ENCODE measurements at places on chromosomes 16 and 17.
A peak's percentile ranks its signal among the peaks of the same experiment; 100 is the strongest.

- H3K27me3 ChIP-seq: no peaks in the 10 kb centered on the region
- no peaks in the 10 kb centered on the region for H3K4me1 ChIP-seq
- no peak overlapping the region for H3K4me3 ChIP-seq
- DNase-seq: no peak
Measured at GRCh38 chr17:82158825-82159224, 53.8 kb downstream of the CCDC57 start.

DNA sequence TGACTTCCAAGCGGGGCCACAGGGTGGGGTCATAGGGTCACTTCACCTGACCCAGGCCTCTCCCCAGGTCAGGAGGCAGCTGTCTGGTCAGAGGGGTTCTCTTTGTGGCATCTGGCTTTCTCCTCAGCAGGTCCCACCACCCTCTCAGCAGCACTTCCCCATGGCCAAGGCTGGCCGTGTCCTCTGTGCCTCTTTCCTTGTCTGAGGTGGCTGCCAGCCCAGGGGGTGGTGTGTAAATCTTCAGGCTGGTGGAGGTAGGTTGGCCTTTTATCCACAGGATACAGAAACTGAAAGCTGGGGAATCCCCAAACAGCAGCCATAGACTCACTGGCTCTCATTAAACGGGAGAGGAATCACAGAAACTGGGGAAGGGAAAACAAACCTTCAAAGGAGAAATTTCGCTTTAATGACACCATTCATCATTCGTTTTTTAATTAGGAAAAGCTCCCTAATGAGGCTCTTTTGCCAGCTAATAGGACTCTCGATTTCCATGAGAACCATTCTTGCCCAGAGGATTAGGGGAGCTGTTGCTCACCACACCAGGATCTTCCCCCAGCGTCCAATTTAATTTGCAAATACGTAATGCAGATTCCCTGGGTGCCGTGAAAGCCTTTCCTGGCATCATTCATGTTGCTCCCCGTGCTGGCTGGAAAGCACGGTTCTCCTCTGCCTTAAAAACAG, 18.0 kb downstream of the C17orf75 start:
- no peaks in the 10 kb centered on the region for H3K4me1 ChIP-seq
- H3K36me3 ChIP-seq: no peaks in the 10 kb centered on the region
- H3K27me3 ChIP-seq: no peaks in the 10 kb centered on the region
- peak overlapping the region; percentile 2 for H3K4me3 ChIP-seq

DNA sequence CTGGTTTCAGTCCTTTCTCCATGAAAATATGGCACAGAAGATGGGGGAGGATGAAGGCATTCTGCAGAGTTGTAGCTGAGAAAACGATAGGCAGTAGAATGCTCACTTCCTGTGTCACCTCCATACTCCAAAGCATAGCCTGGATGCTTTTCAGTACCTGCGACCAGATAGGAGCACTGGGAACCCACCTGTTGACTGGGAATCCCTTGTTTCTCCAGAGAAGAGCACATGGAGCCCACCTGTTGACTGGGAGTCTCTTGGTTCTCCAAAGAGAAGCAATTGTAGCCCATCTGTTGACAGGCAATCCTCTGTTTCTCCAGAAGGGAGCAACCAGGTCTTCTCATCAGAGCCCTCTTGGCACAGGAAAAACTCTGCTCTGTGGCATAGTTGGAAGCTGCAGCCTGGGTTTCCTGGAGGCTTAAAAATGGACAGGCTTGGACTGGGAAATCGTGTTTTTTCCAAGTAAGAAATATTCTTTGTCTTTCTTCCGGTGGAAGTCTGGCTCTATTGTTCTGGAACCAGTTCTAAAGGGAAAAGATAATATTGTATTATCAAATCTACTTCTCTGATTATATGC, 13.2 kb downstream of the TERF2IP start:
- no peak overlapping the region for H3K27ac ChIP-seq
- no peak overlapping the region for H3K4me3 ChIP-seq
- no peaks in the 10 kb centered on the region for H3K27me3 ChIP-seq
- peaks cover 20% of the 10 kb centered on the region for H3K36me3 ChIP-seq
- no peak for DNase-seq

DNA sequence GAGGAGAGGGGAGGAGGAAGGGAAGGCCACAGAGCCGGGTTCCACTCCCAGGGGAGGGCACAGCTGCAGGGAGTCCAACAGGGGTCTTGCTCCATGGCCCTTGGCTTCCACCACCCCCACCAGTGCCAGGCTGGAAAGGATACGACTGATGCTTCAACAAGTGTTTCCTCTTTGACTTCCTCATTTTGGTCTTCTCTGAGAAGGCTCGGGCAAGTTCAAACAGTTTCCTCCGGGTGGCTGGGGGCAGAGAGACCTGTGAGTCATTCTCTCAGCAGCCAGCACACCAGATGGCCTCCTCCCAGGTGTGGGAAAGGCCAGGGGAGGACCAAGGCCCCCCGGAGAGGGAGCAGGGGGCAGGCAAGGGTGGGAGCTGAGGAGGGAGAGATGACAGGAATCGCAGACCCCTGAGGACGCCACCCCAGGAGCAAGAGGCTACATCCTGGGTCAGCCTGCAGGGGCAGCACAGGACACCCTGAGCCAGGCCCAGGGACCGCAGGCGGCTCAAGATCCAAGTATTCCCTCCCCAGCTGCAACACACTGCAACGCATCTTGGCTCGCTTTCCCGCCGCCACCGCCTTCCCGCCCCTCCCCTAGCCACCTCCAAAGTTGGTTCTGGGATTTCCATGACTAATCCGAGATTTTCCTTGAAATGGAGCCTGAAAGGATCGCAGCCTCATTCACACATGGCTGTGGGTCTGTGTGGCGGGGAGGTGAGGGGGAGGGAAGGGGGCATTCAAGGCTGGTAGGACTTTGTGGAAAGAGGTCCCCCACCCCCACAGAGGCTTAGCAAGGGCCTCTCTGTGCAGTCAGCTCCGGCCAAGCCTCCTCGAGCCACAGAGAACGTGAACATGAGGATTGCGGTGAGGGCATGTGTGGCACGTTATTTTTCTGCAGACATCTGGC, 18.4 kb upstream of the MRPS23 start:
- peak; percentile 65 for DNase-seq
- peak overlapping the region; percentile 85 for H3K27ac ChIP-seq
- no peaks in the 10 kb centered on the region for H3K27me3 ChIP-seq
- H3K4me1 ChIP-seq: peaks cover 36% of the 10 kb centered on the region
- H3K36me3 ChIP-seq: no peaks in the 10 kb centered on the region
- H3K4me3 ChIP-seq: no peak overlapping the region

GRCh38 chr17:64503821-64504768, 2.0 kb downstream of the DDX5 start:
- H3K27me3 ChIP-seq: no peaks in the 10 kb centered on the region
- peaks cover 6% of the 10 kb centered on the region for H3K36me3 ChIP-seq
- H3K4me3 ChIP-seq: peak overlapping the region; percentile 89
- DNase-seq: no peak

GRCh38 chr17:68054296-68054900, 18.9 kb downstream of the KPNA2 start:
- no peaks in the 10 kb centered on the region for H3K4me1 ChIP-seq
- H3K4me3 ChIP-seq: no peak overlapping the region
- H3K27me3 ChIP-seq: no peaks in the 10 kb centered on the region

DNA sequence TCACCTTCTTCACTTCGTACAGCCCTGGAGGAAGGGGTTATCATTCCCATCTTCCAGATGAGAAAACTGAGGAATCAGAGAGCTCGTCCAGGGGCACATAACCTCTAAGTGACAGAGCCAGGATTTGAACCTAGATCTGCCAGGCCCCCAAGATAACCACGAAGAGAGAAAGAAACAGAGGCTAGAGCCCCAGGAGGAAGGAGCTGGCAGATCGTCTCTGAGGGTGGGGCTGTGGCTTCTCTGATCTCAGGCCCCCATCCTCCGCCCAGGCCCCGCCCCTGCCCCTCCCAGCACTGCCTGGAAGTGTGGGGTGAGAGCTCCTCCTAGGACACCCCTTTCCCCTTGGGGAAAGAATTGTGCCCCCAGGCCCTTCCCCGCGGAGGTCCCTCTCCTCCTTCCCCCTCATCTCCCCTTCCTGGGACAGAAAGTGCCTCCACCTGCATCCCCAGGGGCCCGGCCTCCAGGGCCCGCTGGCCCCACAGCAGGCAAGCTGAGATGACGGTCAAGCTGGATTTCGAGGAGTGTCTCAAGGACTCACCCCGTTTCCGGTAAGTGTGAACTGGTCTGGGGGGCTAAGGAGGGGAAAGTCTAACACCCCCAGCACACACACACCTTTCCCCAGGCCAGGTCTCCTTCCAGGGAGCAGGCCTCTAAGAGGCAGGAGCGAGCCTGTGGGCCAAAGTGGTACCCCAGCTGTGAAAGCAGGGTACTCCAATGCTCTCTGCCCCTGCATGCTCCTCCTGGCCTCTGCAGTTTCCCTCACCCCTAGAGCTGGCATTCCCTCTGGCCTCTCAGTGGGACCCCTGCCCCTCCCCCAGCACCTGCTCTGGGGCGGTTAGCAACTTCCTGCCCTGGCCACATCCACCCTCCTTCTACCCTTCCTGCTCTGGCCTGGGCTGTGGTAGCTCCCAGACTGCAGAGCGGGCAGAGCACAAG, at the start of gene ACAP1:
Gene ACAP1, plus strand, starts transcription at position 290 of the 936 bp plus-strand sequence. Its CDS starts 206 bp downstream, at position 496.
- H3K36me3 ChIP-seq: no peaks in the 10 kb centered on the region
- peak; percentile 81 for DNase-seq
- H3K4me1 ChIP-seq: no peaks in the 10 kb centered on the region
- peak within 1 kb of the TSS; percentile 23 for H3K4me3 ChIP-seq
- peak within 1 kb of the TSS; percentile 77 for H3K27ac ChIP-seq
- H3K27me3 ChIP-seq: peaks cover 12% of the 10 kb centered on the region

- no peak overlapping the region for H3K4me3 ChIP-seq
- H3K36me3 ChIP-seq: no peaks in the 10 kb centered on the region
- H3K27ac ChIP-seq: no peak overlapping the region
- no peaks in the 10 kb centered on the region for H3K27me3 ChIP-seq
Measured at GRCh38 chr16:89969741-89970410, 21.3 kb downstream of the DEF8 start.

DNA sequence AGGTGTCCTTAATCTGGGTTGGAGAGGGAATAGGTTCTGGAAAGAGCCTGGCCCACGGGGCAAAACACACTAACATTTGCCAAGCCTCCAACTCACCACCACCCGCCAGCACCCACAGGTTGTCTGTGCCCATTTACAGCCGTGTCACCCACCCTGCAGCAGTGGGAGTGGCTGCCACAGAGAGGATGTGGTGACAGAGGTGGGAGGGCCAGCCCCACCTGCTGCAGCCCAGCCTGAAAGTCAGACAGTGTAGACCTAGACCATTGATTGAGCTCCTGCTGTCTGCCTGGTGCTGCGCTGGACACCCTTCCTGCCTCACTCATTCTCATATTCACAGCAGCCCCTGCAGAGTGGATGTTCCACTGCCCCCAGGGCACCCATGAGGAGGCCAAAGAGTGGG, 44.7 kb downstream of the IL21R start:
- peaks cover 22% of the 10 kb centered on the region for H3K27me3 ChIP-seq
- H3K36me3 ChIP-seq: no peaks in the 10 kb centered on the region
- DNase-seq: peak; percentile 47
- H3K27ac ChIP-seq: no peak overlapping the region
- no peaks in the 10 kb centered on the region for H3K4me1 ChIP-seq

GRCh38 chr16:19853132-19853741, 31.4 kb downstream of the GPRC5B start:
- H3K4me3 ChIP-seq: no peak overlapping the region
- no peak for DNase-seq

GRCh38 chr16:1556254-1556653, 22.8 kb downstream of the TMEM204 start:
- no peak overlapping the region for H3K4me3 ChIP-seq
- H3K27ac ChIP-seq: no peak overlapping the region
- no peaks in the 10 kb centered on the region for H3K27me3 ChIP-seq
- no peak for DNase-seq
- H3K4me1 ChIP-seq: no peaks in the 10 kb centered on the region
- H3K36me3 ChIP-seq: peaks cover 10% of the 10 kb centered on the region

DNA sequence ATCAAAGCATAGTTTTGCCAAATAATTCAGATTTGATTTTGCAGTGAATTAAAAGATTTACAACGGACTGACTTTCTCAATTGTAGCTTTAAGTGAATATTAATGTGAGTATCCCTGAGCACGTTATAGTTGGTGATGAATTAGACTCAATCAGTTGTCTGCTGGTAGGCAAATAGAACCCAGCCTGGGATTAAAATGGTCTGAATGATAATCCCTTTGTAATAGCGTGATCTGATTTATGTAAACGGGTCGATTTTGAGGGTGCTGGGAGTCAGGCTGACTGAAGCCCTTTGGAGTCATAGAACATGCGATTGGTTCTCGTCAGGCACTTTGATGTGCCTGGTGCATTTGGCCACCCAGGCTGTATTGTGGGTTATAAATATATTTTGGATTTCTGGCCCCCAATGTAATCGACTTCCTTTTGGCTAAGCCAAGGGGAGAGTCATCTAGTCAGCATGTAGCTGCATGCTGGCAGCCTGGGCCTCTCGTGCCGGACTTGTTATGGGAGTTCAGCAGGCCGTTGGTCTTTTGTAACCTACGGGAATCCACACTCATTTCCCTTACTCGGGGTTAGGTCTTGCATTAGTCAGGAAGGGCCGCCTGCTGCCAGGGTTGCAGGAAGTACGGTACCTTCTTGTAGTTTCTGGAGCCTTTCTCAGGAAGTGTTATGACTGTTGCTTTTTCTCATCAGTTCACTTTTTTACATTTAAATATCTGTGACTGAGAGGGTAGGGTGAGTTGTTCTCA, 5.4 kb downstream of the PGS1 start:
- H3K27me3 ChIP-seq: no peaks in the 10 kb centered on the region
- peak; percentile 67 for DNase-seq
- H3K4me1 ChIP-seq: peaks cover 91% of the 10 kb centered on the region
- H3K36me3 ChIP-seq: no peaks in the 10 kb centered on the region
- H3K27ac ChIP-seq: peak overlapping the region; percentile 91

- no peaks in the 10 kb centered on the region for H3K36me3 ChIP-seq
- no peak overlapping the region for H3K27ac ChIP-seq
- H3K4me1 ChIP-seq: peaks cover 19% of the 10 kb centered on the region
- no peak for DNase-seq
- H3K27me3 ChIP-seq: no peaks in the 10 kb centered on the region
Measured at GRCh38 chr16:20897253-20897897, 2.8 kb downstream of the DCUN1D3 start.

DNA sequence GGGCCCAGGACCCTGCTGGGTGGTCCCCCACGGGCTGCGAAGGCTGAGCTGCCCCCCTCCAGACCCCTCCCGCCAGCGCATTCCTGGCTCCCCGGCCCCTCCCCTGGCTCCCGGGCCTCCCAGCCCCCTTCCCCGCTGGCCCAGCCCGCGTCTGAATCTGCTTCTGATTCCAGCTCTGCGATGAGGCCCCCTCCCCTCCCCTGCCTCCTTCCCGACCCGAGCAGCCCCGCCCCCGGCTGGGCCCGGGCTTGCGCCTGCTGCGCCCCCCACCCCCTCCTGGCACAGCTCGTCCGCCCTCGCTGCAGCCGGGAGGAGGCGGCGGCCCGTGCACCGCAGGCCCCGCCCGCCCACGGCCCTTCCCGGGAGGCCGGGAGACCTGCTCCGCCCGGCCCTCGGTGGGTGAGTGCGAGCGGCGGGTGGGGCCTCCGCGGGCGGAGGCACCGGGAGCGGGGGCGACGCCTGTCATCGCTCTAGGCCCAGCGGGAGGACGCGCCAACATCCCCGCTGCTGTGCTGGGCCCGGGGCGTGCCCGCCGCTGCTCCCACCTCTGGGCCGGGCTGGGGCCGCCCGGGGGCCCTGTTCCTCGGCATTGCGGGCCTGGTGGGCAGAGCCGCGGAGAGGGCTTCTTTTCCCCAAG, at the start of gene NTN3:
Gene NTN3, plus strand, starts transcription at position 282 of the 637 bp plus-strand sequence. CDS start 405 bp downstream, outside the sequence.
- no peak for DNase-seq
- peaks cover 66% of the 10 kb centered on the region for H3K27me3 ChIP-seq
- H3K4me1 ChIP-seq: peaks cover 44% of the 10 kb centered on the region
- no peak within 1 kb of the TSS for H3K27ac ChIP-seq
- H3K36me3 ChIP-seq: no peaks in the 10 kb centered on the region

Data from transverse colon (tissue), 4 donors.